ENCODE measurements at places on chromosomes 16 and 17. TPM values are rescaled to one million over a fixed set of nuclear protein-coding genes. Genes with fewer than 3 reads are reported as not detected.

Gene CCL1
- total RNA-seq, result 25.6 TPM

DNA sequence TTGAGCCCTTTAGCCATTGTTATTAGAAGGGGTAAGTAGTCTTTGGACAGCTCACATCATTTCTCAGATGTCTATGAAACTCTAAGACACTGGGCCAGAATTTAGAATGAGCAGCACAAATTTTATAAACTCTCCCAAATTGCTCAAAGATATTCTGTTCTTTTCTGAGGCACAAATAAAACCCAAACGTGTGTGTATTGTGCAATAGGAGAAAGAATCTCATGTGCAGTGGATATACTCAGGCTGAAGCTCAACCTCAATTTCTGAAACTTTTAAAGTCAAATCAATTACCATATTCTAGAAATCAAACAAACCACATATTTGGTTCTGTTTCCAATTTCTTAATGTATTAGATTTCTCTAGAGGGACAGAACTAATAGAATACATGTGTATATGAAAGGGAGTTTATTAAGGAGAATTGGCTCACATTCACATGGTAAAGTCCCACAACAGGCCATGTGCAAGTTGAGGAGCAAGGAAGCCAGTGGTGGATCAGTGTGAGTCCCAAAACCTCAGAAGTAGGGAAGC is 403.6 kb downstream of the RBFOX1 start:
- no peak overlapping the region for H3K4me3 ChIP-seq
- no peaks in the 10 kb centered on the region for H3K27me3 ChIP-seq
- no peaks in the 10 kb centered on the region for H3K36me3 ChIP-seq
- no peaks in the 10 kb centered on the region for H3K4me1 ChIP-seq
- H3K27ac ChIP-seq, result no peak overlapping the region

DNA sequence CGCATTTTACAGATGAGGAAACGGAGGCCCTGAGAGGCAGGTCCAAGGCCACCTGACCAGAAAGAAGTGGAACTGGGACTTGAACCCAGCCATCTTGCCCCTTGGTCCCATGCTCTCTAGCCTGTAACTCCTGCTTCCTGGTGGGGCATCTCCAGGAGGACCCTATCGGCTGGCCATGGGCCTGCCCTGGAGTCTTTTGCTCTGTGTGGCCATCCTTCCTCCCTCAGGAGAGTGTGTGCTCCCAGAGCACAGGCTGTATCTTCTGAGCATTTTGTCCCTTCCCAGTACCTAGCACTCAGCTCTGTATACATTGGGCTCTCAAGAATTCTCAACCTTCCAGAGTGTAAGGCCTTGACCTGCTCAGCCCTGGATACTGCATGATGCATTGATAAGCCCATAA is 28.4 kb upstream of the STH start:
- H3K4me1 ChIP-seq, result peaks cover 2% of the 10 kb centered on the region
- H3K27ac ChIP-seq, result no peak overlapping the region
- H3K36me3 ChIP-seq, result no peaks in the 10 kb centered on the region
- DNase-seq, result no peak

DNA sequence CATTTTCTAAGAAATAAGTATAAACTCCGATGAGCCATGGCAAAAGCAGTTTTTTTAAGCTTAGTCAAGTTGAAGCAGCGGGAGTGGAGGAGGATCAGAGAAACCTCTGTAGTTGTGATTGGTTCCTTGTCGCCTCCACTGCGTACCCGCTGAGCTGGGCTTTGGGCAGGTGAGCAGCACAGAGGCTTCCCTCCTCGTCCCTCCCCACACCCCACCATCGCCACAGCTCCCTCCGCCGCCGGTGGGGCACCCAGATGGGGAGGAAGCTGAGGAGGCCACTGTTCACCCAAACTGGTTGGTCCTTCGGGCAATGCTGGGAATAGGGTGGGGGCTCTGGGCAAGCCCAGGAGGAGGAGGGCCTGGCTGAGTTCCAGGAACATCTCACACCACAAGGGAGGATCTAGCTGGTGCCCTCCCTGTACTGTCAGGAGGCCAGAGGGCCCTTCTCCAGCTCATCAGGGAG is 5.2 kb upstream of the MRPL38 start:
- peaks cover 10% of the 10 kb centered on the region for H3K4me1 ChIP-seq
- no peak for DNase-seq
- H3K4me3 ChIP-seq, result no peak overlapping the region
- H3K27ac ChIP-seq, result no peak overlapping the region

- H3K27ac ChIP-seq, result no peak overlapping the region
- H3K27me3 ChIP-seq, result peaks cover 6% of the 10 kb centered on the region
- no peak overlapping the region for H3K4me3 ChIP-seq
- H3K36me3 ChIP-seq, result no peaks in the 10 kb centered on the region
- no peak for DNase-seq
- H3K4me1 ChIP-seq, result peaks cover 6% of the 10 kb centered on the region
These were observed 15.7 kb upstream of the ABCC3 start for GRCh38 chr17:50618941-50619340.

Gene HNF1B
- 1.9 TPM for total RNA-seq

DNA sequence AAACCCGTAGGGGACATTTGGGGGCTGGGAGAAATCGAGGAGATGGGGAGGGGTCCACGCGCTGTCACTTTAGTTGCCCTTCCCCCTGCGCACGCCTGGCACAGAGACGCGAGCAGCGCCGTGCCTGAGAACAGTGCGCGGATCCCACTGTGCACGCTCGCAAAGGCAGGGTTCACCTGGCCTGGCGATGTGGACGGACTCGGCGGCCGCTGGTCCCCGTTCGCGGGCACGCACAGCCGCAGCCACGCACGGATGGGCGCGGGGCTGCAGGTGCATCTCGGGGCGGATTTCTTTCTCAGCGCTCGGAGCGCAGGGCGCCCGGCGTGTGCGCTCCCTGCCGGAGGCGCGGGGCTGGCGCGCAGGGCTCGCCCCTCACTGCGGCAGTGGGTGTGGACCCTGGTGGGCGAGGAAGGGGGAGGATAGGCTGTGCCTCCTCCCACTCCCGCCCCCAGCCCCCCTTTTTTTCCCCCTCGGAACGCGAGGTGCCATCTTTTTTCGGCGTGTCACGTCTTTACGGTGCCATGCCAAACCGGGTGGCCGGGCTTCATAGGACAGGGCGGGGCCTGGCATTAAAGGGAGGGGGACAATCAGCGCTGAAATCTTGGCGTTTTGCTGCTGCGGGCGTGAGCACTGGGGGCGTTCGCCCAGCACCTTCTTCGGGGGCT is 1.1 kb downstream of the MAPT start:
- H3K36me3 ChIP-seq, result no peaks in the 10 kb centered on the region
- peaks cover 80% of the 10 kb centered on the region for H3K27me3 ChIP-seq
- H3K4me1 ChIP-seq, result peaks cover 14% of the 10 kb centered on the region
- H3K4me3 ChIP-seq, result peak overlapping the region; percentile 70

Gene CHST4
- total RNA-seq, result not detected

Gene LRRC37A
- 2.5 TPM for total RNA-seq

Gene PYDC1
- not detected for total RNA-seq

Gene PIGS
- 66.2 TPM for total RNA-seq

DNA sequence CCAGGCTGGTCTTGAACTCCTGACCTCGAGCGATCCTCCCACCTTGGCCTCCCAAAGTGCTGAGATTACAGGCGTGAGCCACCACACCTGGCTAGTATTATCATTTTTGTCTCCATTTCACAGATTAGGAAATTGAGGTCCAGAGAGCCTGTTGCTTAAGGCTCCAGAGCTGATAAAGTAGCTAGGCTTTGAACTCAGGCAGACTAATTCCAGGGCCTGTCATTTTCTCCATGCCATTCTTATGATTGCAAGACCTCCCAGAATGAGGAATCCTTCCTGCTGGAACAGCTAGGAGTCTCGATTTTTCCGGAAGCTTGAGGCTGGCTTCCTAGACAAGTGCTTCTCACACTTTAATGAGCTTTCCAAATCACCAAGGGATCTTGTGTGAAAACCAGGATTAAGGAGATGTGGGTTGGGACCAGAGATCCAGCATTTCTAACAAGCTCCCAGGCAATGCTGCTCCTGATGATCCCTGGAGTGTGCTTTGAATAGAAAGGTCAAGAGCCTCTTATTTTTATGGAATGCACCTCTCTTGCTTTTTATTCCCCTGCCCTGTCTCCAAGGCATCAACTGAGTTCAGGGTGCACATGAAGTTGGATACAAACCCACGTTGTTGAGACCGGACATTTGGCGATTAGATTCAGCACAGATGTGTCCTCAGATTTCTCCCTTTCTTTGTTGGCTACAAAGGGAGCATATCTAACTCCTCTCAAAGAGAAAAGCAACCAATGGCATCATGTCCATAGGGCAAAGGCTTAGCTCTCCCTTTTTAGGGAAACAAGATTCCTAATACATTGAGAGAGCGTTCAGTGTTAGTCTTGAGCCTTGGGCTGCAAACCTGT is 40.3 kb upstream of the FAM20A start:
- no peak for DNase-seq
- H3K27ac ChIP-seq, result no peak overlapping the region
- H3K4me3 ChIP-seq, result no peak overlapping the region
- peaks cover 15% of the 10 kb centered on the region for H3K27me3 ChIP-seq

Gene AKAP10
- 34.3 TPM for total RNA-seq

Gene PHKB
- total RNA-seq, result 35.7 TPM

- H3K4me1 ChIP-seq, result no peaks in the 10 kb centered on the region
- H3K27me3 ChIP-seq, result peaks cover 11% of the 10 kb centered on the region
- H3K27ac ChIP-seq, result no peak overlapping the region
- no peak overlapping the region for H3K4me3 ChIP-seq
These were observed 37.8 kb downstream of the BCO1 start for GRCh38 chr16:81276323-81276722.

GRCh38 chr16:4852221-4852872 is 5.1 kb downstream of the UBN1 start:
- no peak overlapping the region for H3K4me3 ChIP-seq
- no peak for DNase-seq
- peaks cover 38% of the 10 kb centered on the region for H3K4me1 ChIP-seq
- H3K36me3 ChIP-seq, result peaks cover 21% of the 10 kb centered on the region

Gene USP10
- 117 TPM for total RNA-seq

DNA sequence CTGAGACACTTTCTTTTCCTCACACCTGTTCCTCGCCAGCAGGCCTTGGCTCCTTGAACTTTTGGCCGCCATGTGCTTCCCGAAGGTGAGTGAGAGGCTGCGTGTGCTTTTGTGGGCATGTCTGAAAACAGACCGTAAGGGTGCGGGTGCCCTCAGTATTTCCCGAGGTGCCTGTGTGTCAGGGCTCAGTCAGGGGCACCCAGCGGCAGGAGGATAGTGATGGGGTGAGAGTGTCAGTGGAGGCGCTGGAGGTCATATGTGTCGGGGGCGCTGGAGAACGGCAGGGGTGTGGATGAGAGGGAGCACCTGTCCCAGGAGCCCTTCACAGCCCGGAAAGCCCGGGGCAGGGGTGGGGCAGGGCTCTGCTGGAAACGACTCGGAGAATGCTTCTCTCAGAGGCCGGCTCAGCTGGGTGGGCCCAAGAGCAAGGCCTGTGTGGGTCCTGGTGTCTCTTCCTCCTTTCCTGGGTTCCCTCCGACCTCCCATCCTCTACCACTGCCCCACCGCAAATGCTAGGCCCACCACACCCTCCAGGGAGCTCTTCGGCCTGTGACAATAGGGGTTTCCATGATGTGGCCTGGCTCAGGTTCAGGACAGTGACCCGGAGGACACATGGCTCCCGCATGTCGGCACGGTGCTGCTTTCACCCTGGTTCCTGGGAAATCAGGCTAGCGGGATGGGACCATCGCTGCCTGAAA is 451 bp downstream of the IL32 start:
- peaks cover 59% of the 10 kb centered on the region for H3K4me1 ChIP-seq
- peak overlapping the region; percentile 97 for H3K27ac ChIP-seq
- no peaks in the 10 kb centered on the region for H3K27me3 ChIP-seq
- peak overlapping the region; percentile 100 for H3K4me3 ChIP-seq
- DNase-seq, result no peak

- peaks cover 14% of the 10 kb centered on the region for H3K36me3 ChIP-seq
- no peaks in the 10 kb centered on the region for H3K27me3 ChIP-seq
- H3K4me3 ChIP-seq, result peak overlapping the region; percentile 52
- DNase-seq, result no peak
- H3K4me1 ChIP-seq, result peaks cover 42% of the 10 kb centered on the region
These were observed 135.1 kb upstream of the CORO6 start for GRCh38 chr17:29757788-29758187.

- peaks cover 14% of the 10 kb centered on the region for H3K4me1 ChIP-seq
- no peaks in the 10 kb centered on the region for H3K27me3 ChIP-seq
- H3K4me3 ChIP-seq, result no peak overlapping the region
- peak; percentile 57 for DNase-seq
- peaks cover 5% of the 10 kb centered on the region for H3K36me3 ChIP-seq
These were observed 53.4 kb downstream of the MFSD11 start for GRCh38 chr17:76791053-76791980.

Gene KRT28
- not detected for total RNA-seq

DNA sequence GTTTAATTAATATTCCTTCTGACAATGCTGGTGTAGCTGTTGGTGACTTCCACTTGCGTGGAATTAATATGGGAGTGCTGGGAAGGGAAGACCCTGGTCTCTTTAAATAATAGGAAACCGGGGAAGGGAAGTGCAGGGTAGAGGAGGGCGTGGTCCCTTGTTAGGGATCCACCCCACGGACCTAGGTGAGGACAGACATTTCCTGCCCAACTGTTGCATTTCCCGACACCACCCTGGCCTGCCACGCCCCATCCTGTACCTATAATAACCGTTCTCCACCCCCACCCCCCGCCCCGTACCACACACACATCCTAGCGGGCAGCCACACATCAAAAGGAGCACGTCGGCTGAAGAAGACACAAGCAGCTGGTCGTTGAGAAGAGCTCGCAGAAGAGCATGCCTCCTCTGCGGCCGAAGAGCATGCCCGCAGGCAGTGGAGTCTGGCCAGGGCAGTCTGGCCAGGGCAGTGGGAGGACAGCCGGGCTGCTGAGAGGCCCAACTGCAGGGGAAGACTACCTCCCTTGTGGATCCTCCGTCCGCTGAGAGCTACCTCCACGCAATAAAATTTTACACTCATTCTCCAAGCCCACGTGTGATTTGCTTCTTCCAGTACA is 36.8 kb upstream of the MMD start:
- no peak overlapping the region for H3K27ac ChIP-seq
- peaks cover 18% of the 10 kb centered on the region for H3K27me3 ChIP-seq
- no peak overlapping the region for H3K4me3 ChIP-seq
- DNase-seq, result no peak
- no peaks in the 10 kb centered on the region for H3K36me3 ChIP-seq

DNA sequence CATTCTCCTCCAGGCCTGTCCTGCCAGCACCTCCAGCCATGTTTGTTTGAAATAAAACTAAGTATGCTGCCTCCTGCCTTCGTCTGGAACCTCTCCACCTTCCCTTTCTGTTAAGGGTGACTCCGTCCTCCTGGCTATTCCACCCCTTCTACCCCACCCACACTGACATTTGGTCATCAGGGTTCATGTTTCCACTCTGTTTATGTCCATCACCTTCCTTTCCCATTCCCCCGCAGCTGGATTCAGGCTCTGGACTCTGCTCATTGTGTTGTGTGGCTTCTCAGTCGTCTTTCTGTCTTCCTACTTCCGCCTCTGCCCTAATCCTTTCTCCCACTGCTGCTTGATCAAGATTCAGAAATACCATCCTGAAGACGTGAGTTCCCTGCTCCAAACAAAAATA is 28.6 kb downstream of the EPN2 start:
- no peak overlapping the region for H3K4me3 ChIP-seq
- peaks cover 5% of the 10 kb centered on the region for H3K27me3 ChIP-seq
- no peaks in the 10 kb centered on the region for H3K36me3 ChIP-seq
- no peak for DNase-seq
- no peak overlapping the region for H3K27ac ChIP-seq

- no peak for DNase-seq
- no peak overlapping the region for H3K4me3 ChIP-seq
- no peak overlapping the region for H3K27ac ChIP-seq
- H3K36me3 ChIP-seq, result peaks cover 24% of the 10 kb centered on the region
- no peaks in the 10 kb centered on the region for H3K27me3 ChIP-seq
These were observed 213.0 kb upstream of the C17orf78 start for GRCh38 chr17:37162800-37163199.

GRCh38 chr16:63461248-63461841 is 1425.1 kb upstream of the CDH8 start:
- no peak overlapping the region for H3K4me3 ChIP-seq
- DNase-seq, result no peak
- no peaks in the 10 kb centered on the region for H3K4me1 ChIP-seq
- no peaks in the 10 kb centered on the region for H3K27me3 ChIP-seq

Data from activated CD8-positive, alpha-beta memory T cell treated with anti-CD3 and anti-CD28 coated beads, Interleukin-2, amount 10 ng/mL, durations not matched to agents 7 days and 5 days (primary cell).